Activated CD4-positive, CD25-positive, alpha-beta regulatory T cell treated with anti-CD3 and anti-CD28 coated beads, Interleukin-2, amount 50 U/mL, for 16 hours (primary cell): ENCODE measurements at places on chromosomes 1 and 21.

- no peak for DNase-seq
These were observed 66.9 kb upstream of the NGF start for GRCh38 chr1:115404911-115405310.

GRCh38 chr1:244361764-244362473 lies 89.8 kb downstream of the ADSS2 start:
- DNase-seq = no peak

DNA sequence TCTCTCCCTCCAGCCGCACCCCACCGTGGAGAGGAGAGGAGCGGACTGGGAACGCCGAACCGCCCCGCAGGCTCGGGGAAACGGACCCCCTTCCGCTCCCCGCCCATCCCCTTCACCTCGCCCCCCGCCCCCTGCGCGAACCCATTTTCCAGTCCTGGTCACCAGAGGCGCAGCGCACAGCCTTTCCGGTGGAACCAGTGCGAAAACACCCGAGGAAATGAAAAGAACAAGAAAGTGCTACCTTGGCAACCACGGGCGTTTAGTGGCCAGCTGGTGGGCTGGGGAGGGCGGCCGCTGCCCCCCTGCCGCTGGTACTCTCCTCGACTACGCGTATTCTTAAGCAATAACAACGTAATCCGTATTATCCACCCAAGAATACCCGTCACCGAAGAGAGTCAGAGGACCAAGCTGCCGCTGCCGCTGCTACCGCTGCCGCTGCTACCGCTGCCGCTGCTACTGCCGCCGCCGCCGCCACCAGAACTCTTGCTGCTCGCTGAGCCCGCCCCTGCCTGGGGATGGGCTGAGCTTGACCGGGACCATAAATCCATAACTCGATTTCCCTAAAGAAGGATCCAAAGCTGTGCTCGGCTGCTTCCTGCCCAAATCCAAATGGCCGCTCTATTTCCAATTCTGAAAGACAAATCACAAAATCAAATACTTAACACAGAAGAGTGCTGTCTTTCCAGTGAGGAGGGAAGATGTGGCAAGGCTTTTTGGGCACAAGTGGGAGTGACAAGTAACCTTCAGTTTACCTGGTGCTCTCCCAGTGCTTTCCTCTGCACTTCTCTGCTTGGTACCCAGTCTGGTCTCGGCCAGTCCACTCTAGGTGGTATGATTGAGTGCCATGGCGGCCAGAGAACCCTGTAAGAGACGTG lies 125.2 kb upstream of the DPYD start:
- no peak for DNase-seq

DNA sequence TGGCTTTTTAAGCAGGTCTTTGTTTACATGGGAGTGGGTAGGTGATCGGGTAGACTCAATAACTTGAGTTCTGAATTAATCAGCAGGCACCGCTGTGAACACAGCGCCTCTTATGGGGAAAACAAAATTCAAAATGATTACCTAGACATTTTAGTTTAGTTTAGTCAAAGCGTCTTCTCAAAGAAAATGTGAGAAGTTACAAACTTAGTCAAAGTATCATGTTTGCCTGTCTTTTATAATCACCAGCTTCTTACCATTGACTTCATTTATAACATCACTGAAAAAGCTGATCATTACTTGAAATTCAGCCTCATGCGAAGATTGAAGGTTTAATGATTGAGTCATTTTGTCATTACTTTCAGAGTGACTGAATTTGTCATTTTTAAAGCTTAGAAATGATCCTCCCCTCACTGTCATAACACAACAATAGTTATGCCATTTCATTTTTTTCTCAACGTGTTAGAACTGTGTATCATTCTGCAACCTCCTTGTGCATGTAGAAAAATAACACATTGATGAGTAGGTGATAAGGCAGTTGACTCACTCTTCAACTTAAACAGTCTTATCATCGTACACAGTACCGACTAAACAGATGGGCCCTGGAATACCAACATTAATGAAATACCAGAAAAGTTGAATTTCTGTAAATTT lies 188.5 kb downstream of the NFIA start:
- DNase-seq = no peak

- no peak for DNase-seq
These were observed 33.6 kb upstream of the CAMSAP2 start for GRCh38 chr1:200704986-200705500.

- DNase-seq = no peak
These were observed 43.1 kb downstream of the GPR161 start for GRCh38 chr1:168093616-168094015.

GRCh38 chr1:87284456-87285240 lies 44.0 kb upstream of the LMO4 start:
- DNase-seq = no peak

- no peak for DNase-seq
These were observed 71.2 kb downstream of the DPYD start for GRCh38 chr1:97849345-97850340.

DNA sequence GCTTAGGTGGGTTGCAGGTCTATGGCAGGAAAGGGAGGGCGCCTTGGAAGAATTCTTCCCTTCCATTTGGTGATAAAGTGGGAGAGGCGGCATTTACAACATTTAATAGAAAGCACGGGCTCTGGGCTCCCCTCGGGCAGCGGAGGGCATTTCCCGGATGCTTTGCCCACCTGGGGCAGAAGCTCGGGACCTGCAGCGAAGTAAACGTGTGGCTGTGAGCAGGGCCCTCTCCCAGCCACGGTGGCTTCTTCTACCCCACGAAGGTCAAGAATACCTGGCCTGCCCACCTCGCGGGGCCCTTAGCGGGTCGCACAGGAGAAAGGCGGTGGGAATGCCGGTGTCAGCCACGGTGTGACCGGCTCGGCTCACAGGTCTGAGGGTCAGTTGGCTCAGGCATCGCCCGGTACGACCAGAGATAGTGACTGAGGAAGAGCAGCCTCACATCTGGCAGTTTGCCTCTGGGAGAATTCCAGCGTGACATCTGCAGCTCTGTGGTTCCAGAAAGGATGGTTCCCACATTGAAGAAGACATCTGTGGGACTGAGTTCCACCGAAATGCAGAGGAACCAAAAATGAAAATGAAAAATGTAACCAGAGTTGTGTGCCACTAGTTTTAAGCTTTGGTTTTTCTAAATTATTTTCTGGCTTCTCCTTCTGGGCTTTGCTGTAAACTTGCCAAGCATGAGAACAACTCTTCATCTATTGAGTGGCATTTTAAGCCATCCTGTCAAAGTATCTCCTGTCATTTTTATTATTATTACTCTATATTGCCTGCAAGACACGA lies 720 bp upstream of the F3 start:
- DNase-seq = no peak

- peak; percentile 10 for DNase-seq
These were observed 6.6 kb downstream of the CCDC190 start for GRCh38 chr1:162854245-162854882.

GRCh38 chr1:192160196-192160595 lies 1.9 kb downstream of the RGS18 start:
- no peak for DNase-seq

DNA sequence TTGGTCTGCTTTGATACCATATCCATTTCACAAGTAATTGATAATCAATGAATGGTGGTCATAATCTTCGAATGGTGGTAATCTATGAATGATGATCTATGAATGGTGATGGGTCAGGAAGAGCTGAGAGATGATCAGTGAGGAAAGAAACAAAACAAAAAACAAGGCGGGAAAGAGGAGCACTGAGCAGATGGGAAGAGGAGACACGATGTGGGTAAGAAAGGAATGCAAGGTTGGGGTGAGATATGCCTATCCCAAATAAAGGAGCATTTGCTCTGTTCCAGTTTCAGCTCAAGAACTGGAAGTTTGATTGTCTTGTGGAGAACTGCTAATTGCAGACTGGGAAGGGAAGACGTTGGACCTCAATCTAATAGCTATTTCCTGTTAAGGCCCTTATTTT lies 73.8 kb downstream of the CENPF start:
- no peak for DNase-seq

DNA sequence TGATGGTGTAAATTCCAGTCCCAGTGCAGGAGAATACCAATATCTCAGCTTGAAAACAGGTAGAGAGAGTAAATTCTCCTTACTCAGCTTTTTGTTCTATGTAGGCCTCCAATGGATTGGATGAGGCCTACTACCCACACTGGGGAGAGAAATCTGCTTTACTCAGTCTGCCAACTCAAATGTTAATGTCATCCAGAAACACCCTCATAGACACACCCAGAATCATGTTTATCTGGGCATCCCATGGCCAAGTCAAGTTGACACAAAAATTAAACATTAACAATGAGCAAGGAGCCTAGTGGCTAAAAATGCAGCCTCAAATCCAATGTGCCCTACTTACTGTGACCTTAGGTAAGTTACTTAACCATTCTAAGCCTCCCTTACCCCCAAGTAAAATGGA lies 6.9 kb upstream of the HLX start:
- no peak for DNase-seq

DNA sequence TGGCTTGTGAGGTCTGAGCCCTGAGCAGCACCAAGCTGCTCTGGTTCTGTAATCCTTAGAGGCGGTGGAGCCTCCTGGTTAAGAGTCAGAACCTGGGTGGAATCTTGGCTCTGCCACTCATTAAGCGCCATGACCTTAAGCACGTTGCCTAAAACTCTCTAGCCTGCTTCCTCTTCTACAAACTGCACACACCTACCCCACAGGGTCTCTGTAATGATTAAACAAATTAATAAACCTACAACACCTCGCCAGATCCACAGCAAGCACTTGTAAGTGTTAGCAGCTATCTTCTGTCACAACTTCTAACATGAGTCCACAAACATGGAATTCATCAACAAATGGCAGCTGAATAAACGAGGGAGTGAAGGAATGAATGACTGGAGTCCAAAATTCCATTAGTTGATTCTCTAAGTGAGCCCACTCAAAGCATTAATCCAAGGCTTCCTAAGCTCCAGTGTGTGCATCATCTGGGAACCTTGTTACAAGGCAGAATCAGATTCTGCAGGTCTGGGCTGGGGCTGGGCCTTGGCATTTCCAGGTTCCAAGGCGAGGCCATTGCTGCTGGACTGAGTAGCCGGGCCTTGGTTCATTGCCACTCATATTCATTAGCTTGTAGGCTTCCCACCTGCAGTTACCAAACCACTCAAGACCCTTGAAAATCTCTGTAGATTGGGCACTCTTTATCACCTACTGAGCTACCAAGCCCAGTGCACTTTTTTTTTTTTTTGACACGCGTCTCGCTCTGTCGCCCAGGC lies 168.6 kb downstream of the HIVEP3 start:
- DNase-seq = no peak

GRCh38 chr1:61050541-61051442 lies 31.6 kb upstream of the NFIA start:
- no peak for DNase-seq

GRCh38 chr21:42019101-42019605 lies 9.0 kb upstream of the ZBTB21 start:
- no peak for DNase-seq

- DNase-seq = no peak
These were observed 1.7 kb downstream of the EGLN1 start for GRCh38 chr1:231420299-231420958.

- DNase-seq = no peak
These were observed 15.1 kb upstream of the PITHD1 start for GRCh38 chr1:23763041-23763577.

DNA sequence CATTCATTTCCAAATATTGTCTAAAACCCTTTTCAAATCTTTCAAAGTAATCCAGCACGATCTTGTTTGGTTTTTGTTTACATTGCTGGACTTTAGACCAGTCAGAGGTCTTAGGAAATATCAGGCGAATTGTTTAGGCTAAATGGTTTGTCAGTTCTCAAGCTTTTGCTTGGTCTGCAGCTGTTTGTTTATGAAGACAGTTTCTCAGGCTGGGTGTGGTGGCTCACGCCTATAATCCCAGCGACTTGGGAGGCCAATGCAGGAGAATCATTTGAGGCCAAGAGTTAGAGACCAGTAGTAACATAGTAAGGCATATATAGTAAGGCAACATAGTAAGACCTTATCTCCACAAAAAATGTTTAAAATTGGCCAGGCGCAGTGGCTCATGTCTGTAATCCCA lies 77.5 kb downstream of the DNTTIP2 start:
- DNase-seq = no peak

- no peak for DNase-seq
These were observed 60.7 kb upstream of the ATP5PO start for GRCh38 chr21:33976082-33977016.

DNA sequence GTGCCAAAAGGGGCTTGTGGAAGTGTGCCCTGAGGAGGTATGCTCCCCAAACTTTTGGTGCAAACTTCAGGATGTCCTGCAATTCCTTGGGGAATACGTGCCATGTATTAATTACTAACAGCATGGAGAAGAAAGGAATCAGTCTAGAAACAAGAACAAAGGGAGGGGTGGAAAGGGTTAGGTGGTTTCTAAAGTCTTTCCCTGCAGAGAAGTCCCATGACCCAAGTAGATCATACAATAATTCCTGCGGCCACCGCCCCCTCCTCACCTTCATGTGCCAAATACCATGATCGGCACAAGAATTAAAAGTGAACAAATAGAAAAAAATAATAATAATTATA lies 258.2 kb downstream of the PLPP3 start:
- DNase-seq = no peak

DNA sequence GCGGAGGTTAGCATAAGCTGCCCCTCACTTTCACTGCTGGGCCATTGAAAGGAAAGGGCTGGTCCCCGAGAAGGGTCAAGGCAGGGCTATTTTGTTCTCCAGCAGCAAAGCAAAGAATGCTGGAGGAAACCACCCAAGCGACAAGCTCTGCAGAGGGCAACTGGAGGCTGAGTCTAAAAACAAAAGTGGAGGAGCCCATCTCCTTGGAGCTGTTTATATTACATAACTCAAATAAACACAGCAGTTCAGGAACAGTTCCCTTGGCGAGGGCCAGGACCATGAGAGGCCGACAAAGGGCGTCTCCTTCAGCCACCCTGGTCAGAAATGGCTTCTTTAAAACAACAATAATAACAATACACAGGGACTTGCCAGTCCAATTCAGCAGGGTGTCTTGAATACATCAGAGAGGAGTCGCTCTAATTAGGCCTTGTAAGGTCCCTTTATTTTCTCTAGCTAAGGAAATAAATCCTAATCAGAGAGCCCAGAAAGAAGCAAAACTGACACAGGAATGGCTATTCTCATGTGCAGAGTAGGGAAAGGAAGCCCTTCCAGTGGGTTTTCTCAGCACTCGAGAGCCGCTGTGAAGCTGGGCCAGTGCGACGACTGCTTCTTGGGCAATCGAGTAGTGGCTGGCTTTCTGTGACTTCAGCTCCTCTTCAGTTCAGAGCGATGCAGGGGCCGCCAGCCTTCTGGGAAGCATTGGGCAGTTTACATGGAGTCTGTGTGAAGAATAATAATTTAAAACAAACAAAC lies 57.0 kb upstream of the TARBP1 start:
- no peak for DNase-seq

GRCh38 chr1:24910751-24911650 lies 19.1 kb downstream of the RUNX3 start:
- peak; percentile 52 for DNase-seq

- no peak for DNase-seq
These were observed 169.9 kb downstream of the KCNT2 start for GRCh38 chr1:196438329-196438728.

- DNase-seq = no peak
These were observed 97.8 kb upstream of the IPO9 start for GRCh38 chr1:201731142-201731541.

- DNase-seq = no peak
These were observed 40.8 kb upstream of the ACOT11 start for GRCh38 chr1:54507033-54507870.

GRCh38 chr1:172903581-172904220 lies 147.0 kb downstream of the TNFSF18 start:
- DNase-seq = no peak
